ENCODE measurements at places on chromosomes 16 and 17.

GRCh38 chr17:57357392-57357784 lies 101.1 kb downstream of the MSI2 start:
- peak; percentile 74 for DNase-seq

- DNase-seq, result no peak
Observed at GRCh38 chr16:88585269-88585668, 15.1 kb downstream of the ZC3H18 start.

DNA sequence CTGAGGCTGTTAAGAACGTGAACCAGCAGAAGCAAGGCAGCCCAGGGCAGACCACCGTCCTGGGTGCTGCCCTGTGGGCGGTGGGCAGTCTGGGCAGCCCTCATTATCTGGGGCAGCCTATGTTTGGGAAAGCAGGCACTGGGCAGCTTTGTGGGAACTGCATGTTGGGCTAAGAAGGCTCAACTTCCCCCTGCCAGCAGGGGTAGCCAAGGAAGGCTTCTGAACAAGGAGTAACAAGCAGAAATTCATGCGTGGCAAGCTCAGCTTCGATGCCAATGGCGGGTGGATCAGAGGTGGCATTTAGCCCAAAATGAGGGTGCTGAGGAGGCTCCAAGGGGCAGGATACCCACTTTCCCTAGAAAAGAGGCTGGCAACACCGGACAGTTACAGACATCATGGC lies 42.7 kb upstream of the METRNL start:
- no peak for DNase-seq

DNA sequence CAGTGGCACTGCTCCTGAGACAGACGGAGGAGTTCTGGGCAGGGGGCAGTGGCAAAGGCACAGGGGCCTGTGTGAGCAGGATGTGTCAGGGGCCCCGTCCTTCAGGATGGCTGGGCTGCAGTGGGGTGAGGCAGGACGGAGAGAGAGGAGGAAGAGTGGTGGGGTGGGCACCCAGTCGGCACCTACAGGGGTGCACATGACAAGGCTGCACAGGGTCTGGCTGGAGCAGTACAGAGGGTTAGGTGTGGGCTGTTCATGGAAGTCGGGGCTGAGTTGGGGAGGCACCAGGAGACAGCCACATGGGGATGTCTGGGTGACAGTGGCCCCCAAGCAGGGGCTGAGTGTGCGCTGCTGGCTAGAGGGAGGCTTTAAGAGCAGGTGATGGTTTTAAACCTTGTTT lies 106.0 kb downstream of the RAB11FIP4 start:
- no peak for DNase-seq

- DNase-seq, result no peak
Observed at GRCh38 chr17:77723909-77724875, 234.3 kb upstream of the TNRC6C start.
